Ascending aorta (tissue), 2 donors: ENCODE measurements at places on chromosomes 12 and 14.

DNA sequence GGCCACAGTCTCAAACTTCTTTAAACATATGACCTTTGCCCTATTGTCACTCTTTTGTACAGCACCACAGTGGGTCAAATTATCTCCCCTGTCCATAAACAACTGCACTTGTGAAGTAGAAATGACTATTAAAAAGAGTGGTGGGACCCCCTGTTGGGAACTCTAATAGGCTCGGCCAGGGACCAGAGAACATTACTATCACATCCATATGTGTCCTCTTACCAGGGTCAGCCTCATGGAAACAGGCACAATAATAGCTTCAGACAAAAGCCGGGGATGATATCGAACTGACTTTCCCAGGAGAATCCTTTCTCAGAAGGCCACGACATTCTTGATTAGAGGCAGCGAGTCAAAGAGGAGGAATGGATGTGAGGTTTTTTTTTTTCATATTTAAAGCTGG lies 96.6 kb downstream of the NKX2-1 start:
- H3K27ac ChIP-seq: no peak overlapping the region
- H3K4me1 ChIP-seq: no peaks in the 10 kb centered on the region
- H3K4me3 ChIP-seq: no peak overlapping the region
- no peaks in the 10 kb centered on the region for H3K27me3 ChIP-seq
- no peak for DNase-seq
- H3K36me3 ChIP-seq: no peaks in the 10 kb centered on the region

DNA sequence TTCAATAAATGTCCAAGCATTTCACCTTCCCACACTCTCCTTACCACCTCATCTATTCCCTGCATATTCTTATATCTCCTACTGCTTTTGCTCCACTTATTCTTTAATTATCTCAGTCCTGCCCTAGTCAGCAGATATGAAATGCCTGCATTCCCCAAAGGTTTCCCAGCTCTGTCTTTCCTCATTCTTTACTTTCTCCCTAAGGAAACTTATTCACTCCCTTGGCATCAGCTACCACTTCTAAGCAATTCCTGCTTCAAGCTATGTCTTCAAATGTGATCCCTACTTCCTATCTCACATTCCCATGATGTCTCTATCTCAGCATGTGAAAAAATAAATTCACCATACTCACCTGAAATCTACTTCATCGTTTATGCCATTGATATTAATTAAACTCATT lies 111.8 kb downstream of the CAPZA3 start:
- no peak overlapping the region for H3K27ac ChIP-seq
- H3K4me1 ChIP-seq: no peaks in the 10 kb centered on the region
- H3K4me3 ChIP-seq: no peak overlapping the region
- H3K27me3 ChIP-seq: no peaks in the 10 kb centered on the region
- no peak for DNase-seq

- peaks cover 51% of the 10 kb centered on the region for H3K4me1 ChIP-seq
- peaks cover 5% of the 10 kb centered on the region for H3K36me3 ChIP-seq
- no peak overlapping the region for H3K4me3 ChIP-seq
- no peak for DNase-seq
Measured at GRCh38 chr12:45966486-45966885, 23.9 kb downstream of the SCAF11 start.

DNA sequence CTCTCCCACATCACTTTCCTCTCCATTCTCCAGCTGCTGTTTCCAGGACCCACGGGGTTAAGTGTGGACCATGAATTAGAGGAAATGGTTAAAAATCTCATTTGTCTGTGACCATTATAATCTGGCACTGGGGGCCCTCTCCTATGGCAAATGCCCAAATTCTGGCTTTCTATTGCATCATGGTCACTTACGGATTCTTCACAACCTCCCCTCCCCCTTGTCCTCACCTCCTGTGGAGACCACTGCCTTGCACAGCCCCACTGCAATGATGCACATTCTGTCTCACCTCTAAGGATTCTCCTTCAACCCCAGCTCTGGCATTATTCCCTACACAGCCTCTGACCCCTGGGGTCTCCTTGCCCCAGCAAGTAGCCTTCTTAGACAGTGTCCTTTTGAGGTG lies 18.9 kb downstream of the BCAT1 start:
- H3K27ac ChIP-seq: no peak overlapping the region
- DNase-seq: no peak

- no peak for DNase-seq
- H3K4me3 ChIP-seq: no peak overlapping the region
- H3K27ac ChIP-seq: no peak overlapping the region
- no peaks in the 10 kb centered on the region for H3K4me1 ChIP-seq
Measured at GRCh38 chr12:64240781-64241180, 18.7 kb upstream of the KICS2 start.

DNA sequence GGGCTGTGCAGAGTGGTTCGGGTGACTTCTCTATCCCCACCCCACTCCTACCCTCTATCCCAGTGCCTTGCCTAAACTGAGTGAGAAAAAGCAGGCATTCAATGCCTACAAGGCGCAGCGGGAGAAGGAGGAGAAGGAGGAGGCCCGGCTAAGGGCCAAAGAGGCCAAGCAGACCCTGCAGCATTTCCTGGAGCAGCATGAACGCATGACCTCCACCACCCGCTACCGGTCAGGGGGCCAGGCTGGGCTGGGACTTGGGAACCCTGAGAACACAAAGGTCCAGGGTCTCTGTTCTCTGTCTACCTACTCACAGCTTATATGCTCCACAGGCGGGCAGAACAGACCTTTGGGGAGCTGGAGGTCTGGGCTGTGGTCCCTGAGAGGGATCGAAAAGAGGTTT lies 11.7 kb downstream of the PRPF40B start:
- no peak for DNase-seq
- H3K36me3 ChIP-seq: peaks cover 63% of the 10 kb centered on the region
- H3K27ac ChIP-seq: no peak overlapping the region
- no peak overlapping the region for H3K4me3 ChIP-seq
- H3K4me1 ChIP-seq: no peaks in the 10 kb centered on the region
- H3K27me3 ChIP-seq: no peaks in the 10 kb centered on the region

DNA sequence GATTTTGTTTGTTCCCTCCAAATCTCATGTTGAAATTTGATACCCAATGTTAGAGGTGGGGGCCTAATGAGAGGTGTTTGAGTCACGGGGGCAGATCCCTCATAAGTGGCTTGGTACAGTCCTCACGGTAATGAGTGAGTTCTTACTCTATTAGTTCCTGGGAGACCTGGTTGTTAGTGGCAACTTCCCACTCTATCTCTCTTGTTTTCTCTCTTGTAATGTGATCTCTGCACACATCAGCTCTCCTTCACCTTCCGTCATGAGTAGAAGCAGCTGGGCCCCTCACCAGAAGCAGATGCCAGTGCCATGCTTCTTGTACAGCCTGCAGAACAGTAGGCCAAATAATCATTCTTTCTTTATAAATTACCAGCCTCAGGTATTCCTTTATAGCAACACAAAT lies 29.6 kb upstream of the KCNK10 start:
- no peak overlapping the region for H3K27ac ChIP-seq
- H3K36me3 ChIP-seq: no peaks in the 10 kb centered on the region
- H3K4me1 ChIP-seq: no peaks in the 10 kb centered on the region
- no peak overlapping the region for H3K4me3 ChIP-seq

- no peak for DNase-seq
- no peak overlapping the region for H3K27ac ChIP-seq
- H3K4me3 ChIP-seq: no peak overlapping the region
- H3K27me3 ChIP-seq: no peaks in the 10 kb centered on the region
Measured at GRCh38 chr12:108921946-108922345, 42.1 kb downstream of the DAO start.

GRCh38 chr12:508795-509194 lies 49.1 kb downstream of the B4GALNT3 start:
- H3K27me3 ChIP-seq: no peaks in the 10 kb centered on the region
- no peak for DNase-seq
- H3K36me3 ChIP-seq: no peaks in the 10 kb centered on the region
- no peak overlapping the region for H3K4me3 ChIP-seq
- H3K27ac ChIP-seq: no peak overlapping the region
- no peaks in the 10 kb centered on the region for H3K4me1 ChIP-seq

GRCh38 chr14:100605230-100605629 lies 18.0 kb upstream of the BEGAIN start:
- H3K27ac ChIP-seq: no peak overlapping the region
- no peaks in the 10 kb centered on the region for H3K36me3 ChIP-seq
- H3K27me3 ChIP-seq: no peaks in the 10 kb centered on the region
- DNase-seq: no peak
- H3K4me3 ChIP-seq: no peak overlapping the region

DNA sequence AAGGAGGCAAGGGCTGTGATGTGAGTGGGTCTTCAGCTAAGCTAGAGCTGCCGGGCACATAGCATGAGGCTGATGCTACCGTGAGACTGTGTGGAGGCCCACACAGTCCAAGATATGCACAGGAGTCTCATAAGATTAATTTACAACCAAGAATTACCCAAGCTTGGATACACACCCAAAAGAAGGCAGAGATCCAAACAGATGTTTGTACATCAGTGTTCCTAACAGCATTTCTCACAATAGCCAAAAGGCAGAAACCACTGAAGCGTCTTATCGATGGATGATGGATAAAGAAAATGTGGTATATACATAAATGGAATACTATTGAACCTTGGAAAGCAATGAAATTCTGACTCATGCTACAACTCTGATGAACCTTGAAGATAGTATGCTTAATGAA lies 40.8 kb upstream of the RIC8B start:
- DNase-seq: no peak
- no peaks in the 10 kb centered on the region for H3K27me3 ChIP-seq
- H3K4me1 ChIP-seq: no peaks in the 10 kb centered on the region
- H3K36me3 ChIP-seq: no peaks in the 10 kb centered on the region
- no peak overlapping the region for H3K4me3 ChIP-seq

GRCh38 chr12:104469523-104469922 lies 12.8 kb downstream of the CHST11 start:
- no peaks in the 10 kb centered on the region for H3K4me1 ChIP-seq
- no peak overlapping the region for H3K4me3 ChIP-seq
- H3K27ac ChIP-seq: no peak overlapping the region
- H3K36me3 ChIP-seq: no peaks in the 10 kb centered on the region

DNA sequence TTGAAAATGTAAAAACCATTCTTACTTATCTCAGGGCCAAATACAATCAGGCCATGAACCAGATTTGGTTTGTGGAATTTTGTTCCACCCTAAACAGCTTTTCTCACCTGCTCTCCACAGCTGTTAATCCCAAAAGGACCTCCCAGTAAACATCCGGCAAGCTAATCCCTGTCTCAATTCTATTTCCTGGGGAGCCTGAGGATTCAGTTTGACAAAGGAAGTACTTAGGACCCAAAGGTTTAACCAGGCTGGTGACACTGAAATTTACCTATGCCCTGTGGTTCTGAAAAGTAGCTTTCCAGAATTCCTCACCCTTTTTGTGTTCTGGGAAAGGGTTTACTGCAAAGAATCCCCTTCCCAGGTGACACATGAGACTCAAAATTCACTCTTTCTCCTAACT lies 15.0 kb downstream of the CAPZA3 start:
- H3K27ac ChIP-seq: no peak overlapping the region
- H3K4me1 ChIP-seq: no peaks in the 10 kb centered on the region
- no peak overlapping the region for H3K4me3 ChIP-seq
- H3K27me3 ChIP-seq: no peaks in the 10 kb centered on the region
- DNase-seq: no peak
- no peaks in the 10 kb centered on the region for H3K36me3 ChIP-seq

- no peak overlapping the region for H3K27ac ChIP-seq
- H3K4me3 ChIP-seq: no peak overlapping the region
- no peak for DNase-seq
- H3K36me3 ChIP-seq: no peaks in the 10 kb centered on the region
- H3K4me1 ChIP-seq: no peaks in the 10 kb centered on the region
Measured at GRCh38 chr12:109286652-109287051, 22.4 kb downstream of the FOXN4 start.

DNA sequence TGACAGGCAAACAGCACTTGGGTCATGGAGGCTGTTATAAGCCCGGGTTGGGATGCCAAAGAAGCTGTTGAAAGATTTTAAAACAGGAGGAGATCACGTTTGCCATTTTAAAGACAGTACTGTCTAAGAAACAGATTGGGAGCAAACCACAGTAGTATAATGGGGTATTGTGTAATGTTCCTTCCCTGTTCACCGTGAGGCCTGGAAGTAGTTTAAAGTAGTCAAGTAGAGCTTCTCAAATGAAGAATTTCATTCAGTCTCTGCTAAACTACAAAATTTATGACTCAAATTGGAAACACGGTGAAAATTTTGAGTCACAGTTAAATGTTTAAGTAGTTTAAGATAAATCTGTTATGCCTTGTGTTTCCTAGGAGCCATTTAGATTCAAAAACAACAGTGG lies 35.8 kb downstream of the ATP2A2 start:
- no peaks in the 10 kb centered on the region for H3K27me3 ChIP-seq
- peaks cover 17% of the 10 kb centered on the region for H3K36me3 ChIP-seq
- DNase-seq: no peak
- peaks cover 38% of the 10 kb centered on the region for H3K4me1 ChIP-seq
- peak overlapping the region; percentile 77 for H3K27ac ChIP-seq

DNA sequence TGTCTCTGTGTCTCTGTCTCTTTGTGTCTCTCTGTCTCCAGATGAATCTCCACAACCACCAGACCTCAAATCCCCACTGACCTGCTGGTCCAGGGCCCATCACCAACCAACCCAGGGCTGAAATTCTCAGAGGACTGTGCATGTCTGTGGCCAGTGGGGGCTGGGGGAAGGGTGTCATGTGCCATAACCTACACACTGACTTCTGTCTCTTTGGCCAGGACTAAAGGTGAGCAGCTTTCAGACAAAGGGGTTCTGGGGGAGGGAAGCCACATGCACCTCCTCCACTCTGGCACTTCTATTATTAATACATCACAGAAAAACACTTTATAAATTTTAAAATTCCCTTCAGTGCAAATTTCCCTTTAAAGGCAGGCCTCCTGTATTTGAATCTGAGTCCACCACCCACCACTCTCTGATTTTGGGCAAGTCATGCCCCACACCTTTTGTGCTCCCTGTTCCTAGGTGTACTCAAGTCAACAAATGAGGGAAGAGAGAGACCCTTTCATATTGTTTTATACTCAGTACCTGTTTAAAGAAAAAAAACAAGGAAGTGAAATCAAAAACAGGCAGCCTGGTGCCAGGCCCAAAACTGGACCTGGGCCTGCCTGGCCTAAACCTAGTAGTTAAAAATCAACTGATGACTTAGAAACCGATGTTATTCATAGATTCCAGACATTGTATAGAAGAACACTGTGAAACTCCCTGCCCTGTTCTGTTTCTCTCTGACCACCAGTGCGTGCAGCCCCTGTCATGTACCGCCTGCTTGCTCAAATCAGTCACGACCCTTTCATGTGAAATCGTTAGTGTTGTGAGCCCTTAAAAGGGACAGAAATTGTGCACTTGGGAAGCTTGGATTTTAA lies 80.2 kb downstream of the TUNAR start:
- H3K27me3 ChIP-seq: no peaks in the 10 kb centered on the region
- H3K4me3 ChIP-seq: no peak overlapping the region
- no peak for DNase-seq
- no peaks in the 10 kb centered on the region for H3K36me3 ChIP-seq
